Ureter (tissue), 1 donor: ENCODE measurements at places on chromosomes 6 and 20. TPM values are rescaled to one million over a fixed set of nuclear protein-coding genes. Genes with fewer than 3 reads are reported as not detected.

DNA sequence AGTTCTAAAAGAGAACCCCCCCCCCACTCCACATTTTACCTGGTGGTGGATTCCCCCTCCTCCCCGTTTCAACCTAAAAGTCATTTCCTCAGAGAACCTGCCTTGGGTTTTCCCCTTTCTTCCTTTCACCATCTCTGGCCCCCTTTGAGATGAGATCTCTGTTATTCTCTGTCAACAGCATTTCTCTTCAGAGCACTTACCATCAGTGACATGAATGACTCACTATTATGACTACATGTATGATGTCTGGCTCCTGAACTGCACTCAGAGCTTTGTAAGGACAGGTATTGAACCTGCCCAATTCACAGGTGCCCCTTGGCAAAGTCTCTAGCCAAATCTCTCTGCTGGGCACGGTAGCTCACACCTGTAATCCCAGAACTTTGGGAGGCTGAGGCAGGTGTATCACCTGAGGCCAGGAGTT is 61.4 kb upstream of the JARID2 start:
- DNase-seq = no peak

TTLL9 gene
- total RNA-seq = 0.86 TPM

GRCh38 chr20:59575653-59576052 is 28.7 kb upstream of the PHACTR3 start:
- DNase-seq = no peak

RALGAPB gene
- 67.9 TPM for total RNA-seq

DNA sequence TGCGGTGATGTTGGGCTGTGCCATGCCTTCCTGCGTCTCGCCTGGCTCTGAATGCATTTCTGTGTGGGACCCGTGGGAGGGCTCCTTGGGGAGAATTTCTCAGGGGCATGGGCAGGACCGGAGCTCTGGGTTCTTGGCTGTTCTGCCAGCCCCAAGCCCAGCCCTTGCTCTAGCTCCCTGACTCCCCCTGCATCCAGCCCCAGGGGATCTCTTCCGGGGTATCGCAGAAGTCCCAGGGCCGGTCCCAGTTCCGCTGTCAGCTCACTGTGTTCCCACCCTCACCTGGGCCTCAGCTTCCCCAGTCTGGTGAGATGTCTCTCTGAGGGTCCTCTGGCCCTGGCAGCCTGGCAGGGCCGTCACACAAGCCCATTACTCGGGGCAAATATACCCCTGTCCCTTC is 20.5 kb downstream of the SPDEF start:
- DNase-seq = no peak

- DNase-seq = no peak
Observed at GRCh38 chr20:2114127-2114959, 12.7 kb downstream of the STK35 start.

GRCh38 chr6:148042536-148042935 is 300.1 kb upstream of the SASH1 start:
- no peak for DNase-seq

FAM162B gene
- 5.6 TPM for total RNA-seq

SMLR1 gene
- not detected for total RNA-seq

UST gene
- total RNA-seq = 30.9 TPM

- no peak for DNase-seq
Observed at GRCh38 chr6:159996626-159997497, 28.0 kb downstream of the IGF2R start.

GRCh38 chr6:86856937-86857563 is 80.3 kb upstream of the HTR1E start:
- no peak for DNase-seq

DNA sequence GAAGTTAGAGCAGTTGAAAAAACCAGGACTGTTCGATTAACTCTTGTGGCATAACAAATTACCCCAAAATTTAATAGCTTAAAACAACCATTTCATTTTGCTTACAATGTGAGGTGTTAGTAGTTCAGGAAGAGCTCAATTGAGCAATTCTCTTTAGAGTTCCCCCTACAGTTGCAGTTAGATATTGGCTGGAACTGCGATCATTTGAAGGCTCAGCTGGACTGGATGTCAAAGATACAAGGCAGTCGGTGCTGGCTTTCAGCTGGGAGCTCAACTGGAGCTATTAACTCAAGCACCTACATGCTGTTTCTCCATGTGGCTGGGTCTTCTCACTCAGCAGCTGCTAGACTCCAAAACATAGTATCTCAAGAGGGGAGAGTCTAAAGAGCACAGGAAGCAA is 96.0 kb upstream of the LOC128125822 start:
- DNase-seq = no peak

CNBD2 gene
- 3.8 TPM for total RNA-seq

BEND6 gene
- 4.1 TPM for total RNA-seq

NKX2-2 gene
- not detected for total RNA-seq

LAMA4 gene
- 54.7 TPM for total RNA-seq

CCDC170 gene
- 1.7 TPM for total RNA-seq

- no peak for DNase-seq
Observed at GRCh38 chr6:107532706-107533105, 42.8 kb downstream of the SOBP start.

STMND1 gene
- total RNA-seq = not detected

GRCh38 chr6:116986819-116987218 is 109.8 kb downstream of the RFX6 start:
- no peak for DNase-seq

DNA sequence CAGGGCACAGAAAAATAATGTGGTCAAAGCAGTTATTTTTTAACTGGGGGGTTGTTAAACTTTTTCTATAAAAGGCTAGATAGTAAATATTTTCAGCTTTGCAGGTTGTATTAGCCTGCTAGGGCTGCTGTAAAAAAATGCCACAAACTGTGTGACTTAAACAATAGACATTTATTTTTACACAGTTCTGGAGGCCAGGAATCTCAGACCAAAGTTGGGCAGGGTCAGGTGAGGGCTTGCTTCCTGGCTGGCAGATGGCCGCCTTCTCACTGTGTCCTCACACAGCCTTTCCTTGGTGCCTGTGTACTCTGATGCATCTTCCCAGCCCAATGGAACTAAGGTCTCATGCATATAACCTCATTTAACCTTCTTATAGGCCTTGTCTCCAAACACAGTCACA is 294.7 kb downstream of the PTPRT start:
- no peak for DNase-seq

DNA sequence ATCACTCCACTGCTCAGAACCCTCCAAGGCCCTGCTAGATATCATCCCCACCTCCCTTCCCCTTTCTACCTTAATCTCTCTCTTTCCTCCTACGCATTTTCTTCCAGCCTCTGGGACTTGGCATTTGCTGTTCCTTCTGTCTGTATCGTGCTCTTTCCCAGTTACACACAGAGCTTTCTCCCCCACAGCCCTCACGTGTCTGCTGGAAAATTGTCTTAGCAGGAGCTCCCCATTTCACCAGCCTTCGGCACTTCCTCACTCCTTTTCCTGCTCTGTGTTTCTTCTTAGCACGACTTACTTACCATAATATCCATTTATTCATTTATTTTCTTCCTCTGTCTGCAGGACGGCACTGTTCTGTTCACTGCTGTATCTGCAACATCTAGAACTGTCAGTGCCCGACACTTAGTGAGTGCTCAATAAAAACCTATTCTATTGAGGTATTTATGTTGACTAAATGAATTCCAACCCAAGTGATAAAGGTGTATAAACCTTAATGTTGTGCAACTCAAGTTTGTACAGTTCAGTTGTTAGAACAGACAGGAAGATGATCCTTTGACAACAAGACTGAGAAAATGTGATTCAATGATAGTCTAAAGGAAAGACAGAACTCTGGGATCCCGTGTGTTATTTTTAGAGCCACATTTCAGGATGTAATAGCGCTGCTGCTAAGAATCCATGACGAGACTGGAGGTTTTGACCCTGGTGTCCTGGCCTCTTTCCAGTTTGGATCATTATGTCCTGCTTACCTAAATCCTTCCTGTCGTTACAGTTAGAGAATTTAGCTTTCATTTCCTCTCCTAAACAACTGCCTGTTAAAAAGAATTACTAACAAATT is 170.1 kb upstream of the LAMP5 start:
- DNase-seq = no peak

DNA sequence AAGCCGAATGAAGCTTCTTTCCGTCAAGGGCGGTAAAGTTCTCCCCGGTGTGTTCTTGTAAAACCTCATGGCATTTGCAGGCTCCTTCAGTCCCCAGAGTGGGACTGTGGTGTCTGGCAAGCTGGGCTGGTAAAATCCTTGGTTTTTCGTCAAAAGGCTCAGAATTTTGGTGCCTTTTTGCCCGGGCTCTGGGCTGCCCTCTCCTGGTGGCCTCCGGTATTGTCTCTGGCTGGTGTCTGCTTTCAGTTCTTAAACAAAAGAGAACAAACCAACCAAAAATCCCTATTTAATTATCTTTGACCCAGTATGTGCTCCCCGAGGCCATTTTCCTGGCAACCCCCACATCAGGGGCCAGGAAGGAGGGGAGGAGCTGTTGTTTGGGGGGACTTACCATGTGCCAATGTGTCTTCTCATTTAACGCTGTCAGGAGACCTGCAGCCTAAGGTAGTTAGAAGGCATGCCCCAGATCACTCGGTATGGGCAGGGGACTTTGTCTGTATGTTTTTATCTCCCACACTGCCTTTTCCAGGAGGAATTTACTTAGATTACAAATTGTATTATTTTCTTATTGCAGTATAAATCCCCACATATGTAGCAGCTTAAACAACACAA is 11.1 kb downstream of the CDH4 start:
- no peak for DNase-seq

DNA sequence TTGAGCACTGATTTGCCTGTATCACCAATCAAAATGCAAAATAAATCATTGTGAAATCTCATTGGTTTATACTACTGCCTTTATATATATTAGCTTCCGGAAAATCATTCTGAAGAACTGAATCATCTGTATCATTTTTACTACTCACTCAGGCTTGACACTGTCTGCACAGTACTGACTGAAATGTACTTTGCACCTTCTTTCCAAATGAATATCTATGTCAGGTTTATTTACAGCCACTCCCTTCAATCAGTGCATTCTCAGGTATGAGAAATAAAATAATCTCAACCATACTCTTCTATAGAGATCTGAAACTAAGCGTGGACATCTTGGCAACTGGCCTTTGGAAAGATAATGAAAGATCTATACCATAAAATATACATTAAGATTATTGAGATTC is 2.7 kb downstream of the KHDRBS2 start:
- DNase-seq = no peak

- peak; percentile 41 for DNase-seq
Observed at GRCh38 chr6:167714152-167714551, 112.6 kb upstream of the AFDN start.

DNA sequence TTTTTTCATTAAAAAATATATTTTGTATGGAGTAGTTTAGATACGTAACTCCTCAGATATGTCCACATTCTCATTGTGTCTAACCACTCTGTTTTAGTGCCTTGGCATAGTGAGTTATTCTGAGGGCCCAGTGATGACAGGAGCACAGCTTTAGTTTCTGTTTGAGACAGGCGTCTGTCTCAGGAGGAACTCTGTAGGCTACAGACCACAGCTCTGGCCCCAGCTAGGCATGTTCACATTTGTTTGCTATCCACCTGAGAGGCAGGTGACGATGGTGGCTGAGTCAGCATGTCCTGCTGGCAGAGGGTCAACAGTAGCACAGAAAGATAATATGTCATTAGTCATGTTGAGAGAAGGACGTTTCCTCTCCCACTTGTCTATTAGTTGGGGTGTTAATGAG is 16.3 kb downstream of the LRRC1 start:
- DNase-seq = peak; percentile 73
